T-helper 17 cell (primary cell): ENCODE measurements at places on chromosomes 4 and X. TPM values are rescaled to one million over a fixed set of nuclear protein-coding genes. Genes with fewer than 3 reads are reported as not detected.

DNA sequence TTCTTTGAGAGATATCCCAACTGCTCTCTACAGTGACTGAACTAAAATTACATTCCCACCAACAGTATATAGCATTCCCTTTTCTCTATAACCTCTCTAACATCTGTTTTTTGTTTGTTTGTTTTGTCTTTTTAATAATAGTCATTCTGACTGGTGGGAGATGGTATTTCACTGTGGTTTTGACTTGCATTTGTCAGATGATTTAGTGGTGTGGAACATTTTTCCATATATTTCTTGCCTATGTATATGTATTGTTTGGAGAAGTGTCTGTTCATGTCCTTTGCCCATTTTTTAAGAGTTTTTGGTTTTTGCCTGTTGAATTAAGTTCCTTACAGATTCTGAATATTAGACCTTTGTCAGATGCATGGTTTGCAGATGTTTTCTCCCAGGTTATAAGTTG, 9.0 kb downstream of the USO1 start:
- H3K36me3 ChIP-seq, result peaks cover 2% of the 10 kb centered on the region
- H3K4me1 ChIP-seq, result peaks cover 26% of the 10 kb centered on the region
- no peak for DNase-seq
- no peaks in the 10 kb centered on the region for H3K27me3 ChIP-seq

DNA sequence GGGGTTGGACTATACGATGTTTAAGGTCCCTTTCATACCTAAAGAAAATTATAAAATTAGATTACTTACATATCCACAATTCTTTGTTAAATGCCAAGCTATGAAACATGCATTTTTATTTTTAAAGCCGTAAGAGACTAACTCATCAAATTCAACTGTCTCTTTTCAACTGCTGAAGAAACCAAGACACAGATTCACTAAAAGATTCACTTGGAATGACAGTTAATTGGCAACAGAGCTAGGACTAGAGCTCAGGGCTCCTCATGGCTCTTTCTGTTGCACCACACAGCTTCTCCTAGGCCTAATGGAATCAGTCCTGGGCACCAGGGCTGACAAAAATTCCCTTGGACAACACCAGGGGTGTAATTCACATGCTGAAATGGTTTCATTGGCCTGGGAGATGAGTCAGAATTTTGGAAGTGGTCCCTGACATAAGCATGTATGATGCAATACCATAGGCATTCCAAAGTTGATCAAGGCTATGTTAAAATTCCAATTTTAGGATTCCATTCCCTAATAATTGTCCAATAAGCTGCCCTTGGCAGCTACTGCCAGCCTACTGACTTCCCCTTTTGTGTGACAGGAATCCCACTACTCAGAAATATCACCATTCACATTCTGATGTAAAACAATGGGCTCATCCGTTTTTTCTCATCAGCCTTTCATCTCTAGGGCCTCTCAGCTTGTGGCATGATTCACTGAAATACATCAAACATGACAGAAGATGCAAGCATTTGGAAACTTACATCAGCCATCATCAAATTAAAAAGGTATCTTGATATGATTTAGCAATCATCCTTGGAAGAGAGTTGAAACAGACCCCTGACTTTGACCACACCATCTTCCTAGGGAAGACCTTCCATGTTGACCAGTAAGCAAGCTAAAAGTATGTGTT, 54.2 kb downstream of the PLAC1 start:
- H3K4me3 ChIP-seq, result no peak overlapping the region
- H3K36me3 ChIP-seq, result peaks cover under 1% of the 10 kb centered on the region
- DNase-seq, result no peak
- H3K4me1 ChIP-seq, result no peaks in the 10 kb centered on the region
- no peak overlapping the region for H3K27ac ChIP-seq

DNA sequence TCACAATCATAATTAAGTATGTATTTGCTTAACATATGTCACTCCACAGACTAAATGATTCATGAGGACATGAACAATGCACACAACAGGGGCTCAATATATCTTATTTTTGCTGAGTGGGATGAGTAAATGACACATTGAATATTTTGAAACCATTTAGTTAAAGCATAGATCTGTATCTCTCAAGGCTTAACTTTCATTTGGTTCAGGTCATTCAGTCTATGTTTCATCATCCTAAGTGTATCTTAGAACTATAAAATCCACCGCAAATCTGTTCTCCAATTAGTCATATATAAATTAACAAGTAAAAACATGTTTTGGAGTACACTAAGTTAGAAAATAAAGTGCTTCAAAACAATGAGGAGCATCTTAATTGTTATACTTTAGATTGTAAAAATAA, 45.8 kb downstream of the AREG start:
- no peaks in the 10 kb centered on the region for H3K36me3 ChIP-seq
- no peak for DNase-seq
- H3K4me1 ChIP-seq, result peaks cover 3% of the 10 kb centered on the region
- H3K27ac ChIP-seq, result no peak overlapping the region
- no peak overlapping the region for H3K4me3 ChIP-seq
- H3K27me3 ChIP-seq, result peaks cover 7% of the 10 kb centered on the region

DNA sequence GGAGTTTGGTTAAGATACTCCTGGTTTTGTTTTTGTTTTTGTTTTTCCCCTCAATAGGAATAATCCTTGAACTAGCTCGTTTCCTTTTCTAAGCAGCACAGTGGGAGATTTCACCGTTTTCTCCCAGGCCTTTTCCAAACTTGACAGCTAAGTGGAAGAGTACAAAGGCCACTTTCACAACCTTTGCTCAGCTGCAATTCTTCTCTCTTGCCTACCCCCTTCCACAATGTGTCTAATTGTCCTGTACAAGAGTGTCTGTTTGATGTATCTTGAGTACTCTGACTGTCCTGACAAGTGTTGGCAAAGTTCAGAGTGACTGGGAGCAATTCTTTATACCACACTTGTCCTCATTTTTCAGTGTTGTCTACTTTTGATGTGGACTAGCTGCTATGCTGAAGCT, 674.3 kb upstream of the AMOT start:
- H3K27me3 ChIP-seq, result no peaks in the 10 kb centered on the region
- no peaks in the 10 kb centered on the region for H3K36me3 ChIP-seq
- H3K4me3 ChIP-seq, result no peak overlapping the region
- DNase-seq, result no peak
- H3K27ac ChIP-seq, result no peak overlapping the region
- no peaks in the 10 kb centered on the region for H3K4me1 ChIP-seq

Gene SH3TC1
- total RNA-seq, result 134 TPM

Gene LRAT
- total RNA-seq, result not detected
